ENCODE measurements at places on chromosomes 5 and 9.
A peak's percentile ranks its signal among the peaks of the same experiment; 100 is the strongest.

DNA sequence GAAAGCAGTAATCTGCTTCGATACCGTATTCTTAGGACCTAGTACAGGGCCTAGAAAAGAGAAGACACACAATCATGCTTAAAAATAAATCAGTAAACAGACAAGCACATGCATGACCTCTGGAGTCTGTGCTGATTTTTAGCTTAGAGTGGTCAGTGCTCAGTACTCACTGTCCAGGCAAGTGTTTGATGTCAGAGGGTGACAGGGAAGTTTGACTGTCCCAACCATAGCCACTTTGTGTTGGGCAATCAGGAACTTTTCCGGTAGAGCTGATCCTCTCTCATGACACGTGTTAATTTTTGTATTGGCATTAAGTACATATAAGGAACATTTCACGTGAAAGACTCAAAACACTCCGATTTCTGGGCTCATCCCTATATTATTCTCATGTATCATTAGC, 464.7 kb upstream of the KLF4 start:
- no peak for DNase-seq

- DNase-seq: peak; percentile 89
These were observed 29.9 kb downstream of the EXOC3 start for GRCh38 chr5:472656-473550.

- no peak for DNase-seq
These were observed 53.5 kb downstream of the BNC2 start for GRCh38 chr9:16817002-16817401.

GRCh38 chr5:139462586-139463276, at the start of gene ECSCR:
Gene ECSCR, minus strand, starts transcription at chr5:139462743. Its CDS starts 73 bp downstream, at chr5:139462670.
- no peak for DNase-seq

All from stimulated activated CD4-positive, alpha-beta T cell treated with anti-CD3 and anti-CD28 coated beads, Interleukin-4, amount 100 ng/mL, for 24 hours (primary cell).